ENCODE measurements at places on chromosomes 4 and X.

GRCh38 chr4:184756399-184756798 is 22.5 kb upstream of the CENPU start:
- no peak for DNase-seq

- DNase-seq, result no peak
These were observed 135.4 kb downstream of the HMX1 start for GRCh38 chr4:8736090-8736825.

DNA sequence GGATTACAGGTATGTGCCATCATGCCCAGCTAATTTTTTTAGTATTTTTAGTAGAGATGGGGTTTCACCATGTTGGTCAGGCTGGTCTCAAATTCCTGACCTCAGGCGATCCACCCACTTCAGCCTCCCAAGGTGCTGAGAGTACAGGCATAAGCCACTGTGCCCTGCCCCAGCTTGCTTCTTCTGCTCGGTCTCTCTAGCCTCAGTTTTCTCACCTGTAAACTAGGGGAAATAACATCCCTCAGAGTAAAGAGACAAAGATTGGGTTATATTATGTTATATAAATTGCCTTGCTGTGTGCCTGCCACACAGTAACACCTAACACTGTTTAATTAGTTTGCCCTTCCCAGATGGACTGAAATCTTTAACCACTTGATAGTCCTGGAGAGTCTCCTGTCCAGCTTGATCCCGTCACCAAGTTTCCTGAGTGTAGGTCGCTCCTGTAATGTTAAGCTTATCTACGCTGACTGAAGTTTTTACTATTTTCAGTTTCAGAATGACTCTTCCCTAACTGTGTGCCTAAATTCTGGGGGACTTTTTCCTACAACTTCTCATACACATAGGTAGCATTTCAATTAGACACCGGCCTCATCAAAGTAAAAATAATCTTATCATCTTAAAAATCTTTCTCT is 412.7 kb upstream of the TENM3 start:
- no peak for DNase-seq

- DNase-seq, result no peak
These were observed 151.8 kb upstream of the GATB start for GRCh38 chr4:151912632-151913031.

DNA sequence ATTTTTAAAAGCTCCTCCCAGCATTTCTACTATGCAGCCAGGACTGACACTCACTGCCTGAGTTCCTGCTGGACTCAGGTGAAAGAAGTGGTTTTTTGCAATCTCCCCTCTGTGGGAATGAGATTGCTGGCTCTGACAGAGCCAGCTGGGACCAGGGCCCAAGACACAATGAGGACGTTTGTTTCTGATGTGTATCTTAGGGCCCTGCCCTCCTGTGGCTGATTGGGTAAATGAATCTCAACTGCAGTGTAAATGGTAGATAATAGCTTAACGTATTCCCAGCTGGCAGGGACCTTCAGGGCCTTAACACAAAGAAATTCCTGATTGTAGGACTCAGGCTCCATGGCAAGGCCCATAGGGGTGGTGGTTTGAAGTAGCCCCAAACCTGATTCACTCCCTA is 85.8 kb upstream of the PRPS1 start:
- DNase-seq, result no peak

GRCh38 chrX:46144566-46144965 is 400.7 kb downstream of the ZNF674 start:
- no peak for DNase-seq

DNA sequence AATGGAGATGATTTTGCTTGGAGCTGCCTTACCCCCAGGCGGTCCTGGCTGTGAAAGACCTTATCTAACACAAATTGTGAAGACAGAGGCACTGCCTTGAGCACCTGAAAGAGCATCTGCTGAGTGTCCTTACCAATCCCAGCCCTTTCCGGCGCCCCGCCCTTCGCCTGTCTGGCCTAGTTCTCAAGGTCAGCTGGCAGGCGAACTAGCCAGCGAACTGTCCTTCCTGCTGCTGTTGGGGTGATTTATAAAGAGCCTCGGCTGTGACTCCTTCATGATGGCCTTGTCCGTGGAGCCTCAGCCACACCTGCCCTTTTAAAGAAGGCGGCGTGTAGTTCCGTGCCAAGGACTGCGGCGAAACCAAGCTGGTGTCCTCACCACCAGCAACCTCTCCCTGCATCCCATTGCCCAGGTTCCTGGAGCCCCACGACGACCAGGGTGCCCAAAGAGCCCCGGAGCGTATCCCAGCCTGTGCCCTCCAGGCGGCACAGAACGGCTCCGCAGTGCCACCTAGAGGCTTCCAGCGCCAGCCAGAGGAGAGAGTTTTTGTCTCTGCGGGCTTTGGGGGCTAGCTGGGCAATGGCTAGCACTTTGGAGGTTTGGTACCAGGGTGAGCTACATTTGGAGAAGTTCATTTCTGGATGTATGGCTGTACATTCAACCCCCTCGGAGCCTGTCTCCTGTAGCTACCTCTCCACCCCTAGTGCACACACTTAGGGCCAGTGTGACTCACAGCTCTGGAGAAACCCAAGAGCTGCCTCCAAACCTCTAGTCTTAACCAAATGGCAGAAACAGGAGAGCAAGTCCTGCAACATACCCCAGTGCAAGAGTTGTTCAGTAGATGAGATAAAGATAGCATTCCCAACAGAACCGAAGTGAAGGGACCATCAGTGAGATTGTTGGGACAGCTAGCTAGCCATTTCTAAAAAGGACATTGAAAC is 36.8 kb upstream of the VMA21 start:
- DNase-seq, result peak; percentile 25

DNA sequence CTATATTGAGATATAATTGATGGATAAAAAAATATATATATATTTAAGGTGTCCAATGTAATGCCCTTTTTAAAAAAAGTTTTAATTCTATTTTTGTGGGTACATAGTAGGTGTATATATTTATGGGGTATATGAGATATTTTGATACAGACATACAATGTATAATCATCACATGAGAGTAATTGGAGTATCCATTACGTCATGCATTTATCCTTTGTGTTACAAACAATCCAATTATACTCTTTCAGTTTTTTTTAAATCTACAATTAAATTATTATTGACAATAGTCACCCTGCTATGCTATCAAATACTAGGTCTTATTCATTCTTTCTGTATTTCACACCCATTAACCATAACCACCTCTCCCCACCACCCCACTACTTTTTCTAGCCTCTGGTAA is 66.3 kb upstream of the DIPK2B start:
- no peak for DNase-seq

DNA sequence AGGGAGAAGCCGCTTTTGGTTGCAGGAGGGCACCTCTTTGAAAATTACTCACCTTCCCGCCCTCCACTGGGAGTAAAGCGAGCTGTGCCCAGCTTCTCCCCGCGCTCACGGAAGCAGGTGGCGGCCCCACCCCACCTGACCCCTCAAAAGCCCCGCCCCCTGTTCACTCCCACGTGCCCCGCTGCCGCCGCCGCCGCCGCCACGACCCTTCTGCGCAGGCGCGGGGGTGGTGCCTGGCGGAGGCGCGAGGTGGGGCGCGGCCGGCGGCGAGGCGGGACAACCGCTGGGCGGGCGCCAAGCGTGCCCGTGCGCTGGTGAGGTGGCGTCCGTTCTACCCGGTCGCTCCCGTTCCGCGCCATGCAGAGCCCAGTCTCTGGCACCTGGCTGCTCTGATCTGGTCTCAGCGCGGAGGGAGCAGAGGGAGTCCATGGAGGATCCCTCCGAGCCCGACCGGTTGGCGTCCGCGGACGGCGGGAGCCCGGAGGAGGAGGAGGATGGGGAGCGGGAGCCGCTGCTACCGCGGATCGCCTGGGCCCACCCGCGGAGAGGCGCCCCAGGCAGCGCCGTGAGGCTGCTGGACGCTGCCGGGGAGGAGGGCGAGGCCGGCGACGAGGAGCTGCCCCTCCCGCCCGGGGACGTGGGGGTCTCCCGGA is at the start of gene PI4K2B:
Gene PI4K2B, plus strand, starts transcription at position 297 of the 653 bp plus-strand sequence. Its CDS starts 131 bp downstream, at position 428.
- DNase-seq, result peak; percentile 92

DNA sequence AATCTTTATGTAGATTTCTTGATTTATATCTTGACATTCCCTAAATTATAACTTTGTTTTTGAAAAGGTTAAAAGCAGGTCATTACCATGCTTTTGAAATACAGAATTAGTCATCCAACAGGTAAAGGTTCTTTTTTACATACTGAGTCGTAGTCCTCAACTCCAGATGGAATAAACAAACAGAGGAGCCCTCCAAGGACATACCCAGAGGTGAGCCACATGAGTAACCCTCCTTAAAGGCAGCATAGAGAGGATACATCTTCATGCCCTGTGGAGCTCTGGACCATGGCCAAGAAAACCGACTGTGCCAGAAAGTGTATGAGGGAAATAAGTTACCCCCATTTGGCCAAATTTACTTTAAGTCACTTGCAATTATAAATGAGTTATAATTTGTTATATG is 95.3 kb upstream of the MCF2 start:
- no peak for DNase-seq

- DNase-seq, result no peak
These were observed 235.6 kb downstream of the STIM2 start for GRCh38 chr4:27096142-27096824.

- no peak for DNase-seq
These were observed 17.5 kb downstream of the ARSJ start for GRCh38 chr4:113962016-113962347.

GRCh38 chr4:112031712-112032328 is 113.4 kb upstream of the FAM241A start:
- no peak for DNase-seq

DNA sequence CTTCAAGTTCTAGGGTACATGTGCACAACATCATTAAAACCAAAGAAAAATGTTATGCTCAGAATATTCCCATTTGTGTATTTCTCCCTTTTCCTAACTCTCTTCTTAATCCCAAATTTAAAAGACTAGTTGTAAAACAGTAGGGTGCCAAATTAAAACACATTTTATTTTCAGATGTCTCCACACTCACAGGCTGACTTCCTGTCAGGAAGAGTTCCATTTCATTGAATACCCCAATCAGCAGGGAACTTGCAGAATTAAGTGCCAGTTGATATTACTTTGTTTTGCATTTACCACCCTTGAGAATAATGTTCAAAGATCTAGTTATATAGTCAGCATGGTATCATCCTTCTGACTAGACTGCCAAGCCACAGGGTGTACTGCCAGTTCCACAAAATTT is 207.9 kb downstream of the MAB21L2 start:
- no peak for DNase-seq
